ENCODE measurements at places on chromosomes 11 and 22. TPM values are rescaled to one million over a fixed set of nuclear protein-coding genes. Genes with fewer than 3 reads are reported as not detected.

The OR8G1 gene
- not detected for total RNA-seq

The NFAM1 gene
- 0.21 TPM for total RNA-seq

GRCh38 chr22:44289414-44290171 is 23.2 kb downstream of the SHISAL1 start:
- peaks cover 4% of the 10 kb centered on the region for H3K27me3 ChIP-seq
- no peak for DNase-seq
- no peaks in the 10 kb centered on the region for H3K36me3 ChIP-seq
- no peak overlapping the region for H3K4me3 ChIP-seq

GRCh38 chr11:77542296-77542695 is 47.5 kb upstream of the AQP11 start:
- no peaks in the 10 kb centered on the region for H3K36me3 ChIP-seq
- H3K4me1 ChIP-seq = no peaks in the 10 kb centered on the region
- H3K27ac ChIP-seq = no peak overlapping the region
- H3K4me3 ChIP-seq = no peak overlapping the region
- DNase-seq = no peak
- no peaks in the 10 kb centered on the region for H3K27me3 ChIP-seq

GRCh38 chr11:127106938-127107337 is 106.4 kb upstream of the KIRREL3 start:
- no peak for DNase-seq
- no peaks in the 10 kb centered on the region for H3K27me3 ChIP-seq
- no peak overlapping the region for H3K4me3 ChIP-seq
- no peaks in the 10 kb centered on the region for H3K36me3 ChIP-seq
- no peaks in the 10 kb centered on the region for H3K4me1 ChIP-seq

DNA sequence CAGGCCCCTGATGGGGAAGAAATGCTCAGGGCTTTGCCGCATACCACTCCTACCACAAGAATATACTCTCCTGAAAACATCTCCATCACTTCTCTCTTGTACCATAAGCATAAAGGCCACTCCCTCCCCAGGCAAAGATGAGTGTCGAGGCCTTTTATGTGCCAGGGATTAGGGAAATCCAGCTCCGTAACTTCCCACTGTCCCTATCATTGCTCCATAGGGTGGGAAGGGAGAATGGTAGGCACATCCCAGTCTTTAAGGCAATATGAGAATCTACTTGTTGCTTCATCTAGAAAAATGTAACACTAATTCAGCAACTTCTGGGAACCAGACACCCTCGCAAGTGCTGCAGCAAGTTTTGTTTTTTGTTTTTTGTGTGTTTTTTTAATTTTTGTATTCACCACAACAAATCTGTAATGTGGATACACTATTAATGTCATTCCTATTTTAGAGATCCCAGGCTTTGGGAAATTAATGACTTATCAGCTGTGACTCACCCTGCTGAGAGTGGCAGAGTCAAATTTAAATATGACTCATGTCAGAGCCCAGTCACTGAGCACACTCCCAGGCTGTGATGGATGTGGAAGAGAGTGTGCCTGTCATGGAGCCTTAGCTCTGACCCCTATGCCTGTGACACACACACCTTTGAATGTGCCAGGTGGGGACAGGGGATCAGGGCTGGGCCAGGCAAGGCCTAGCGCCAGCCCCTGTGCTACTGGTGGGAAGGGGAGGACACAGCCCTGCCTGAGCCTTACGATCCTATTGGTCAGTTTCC is 23.4 kb downstream of the PANX1 start:
- H3K27ac ChIP-seq = peak overlapping the region; percentile 71
- H3K27me3 ChIP-seq = no peaks in the 10 kb centered on the region
- H3K4me1 ChIP-seq = peaks cover 57% of the 10 kb centered on the region
- no peak overlapping the region for H3K4me3 ChIP-seq

DNA sequence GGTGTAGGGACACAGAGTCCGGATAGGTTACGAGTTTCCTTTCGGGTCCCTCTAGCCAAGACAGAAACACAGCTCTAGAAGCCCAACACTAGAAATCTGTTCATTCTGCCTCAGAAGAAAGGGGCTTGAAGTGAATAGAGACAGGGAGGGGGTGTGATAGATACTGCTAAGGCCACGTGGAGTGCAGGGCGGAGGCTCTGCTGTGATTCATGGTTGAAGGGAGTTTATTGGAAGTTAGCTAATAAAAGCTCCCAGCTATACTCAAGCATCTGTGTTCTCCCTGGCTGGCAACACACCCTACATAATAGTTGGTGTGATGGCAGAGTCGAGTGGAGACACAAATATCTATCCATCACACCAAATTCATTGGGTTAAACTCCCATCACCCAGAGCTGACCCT is 337.4 kb downstream of the CADM1 start:
- no peak for DNase-seq
- no peaks in the 10 kb centered on the region for H3K36me3 ChIP-seq
- peaks cover 2% of the 10 kb centered on the region for H3K4me1 ChIP-seq
- peaks cover 18% of the 10 kb centered on the region for H3K27me3 ChIP-seq
- no peak overlapping the region for H3K4me3 ChIP-seq

- H3K27ac ChIP-seq = no peak overlapping the region
- peaks cover 38% of the 10 kb centered on the region for H3K4me1 ChIP-seq
- no peak overlapping the region for H3K4me3 ChIP-seq
- no peaks in the 10 kb centered on the region for H3K36me3 ChIP-seq
Observed at GRCh38 chr11:76806131-76806530, 23.0 kb downstream of the TSKU start.

DNA sequence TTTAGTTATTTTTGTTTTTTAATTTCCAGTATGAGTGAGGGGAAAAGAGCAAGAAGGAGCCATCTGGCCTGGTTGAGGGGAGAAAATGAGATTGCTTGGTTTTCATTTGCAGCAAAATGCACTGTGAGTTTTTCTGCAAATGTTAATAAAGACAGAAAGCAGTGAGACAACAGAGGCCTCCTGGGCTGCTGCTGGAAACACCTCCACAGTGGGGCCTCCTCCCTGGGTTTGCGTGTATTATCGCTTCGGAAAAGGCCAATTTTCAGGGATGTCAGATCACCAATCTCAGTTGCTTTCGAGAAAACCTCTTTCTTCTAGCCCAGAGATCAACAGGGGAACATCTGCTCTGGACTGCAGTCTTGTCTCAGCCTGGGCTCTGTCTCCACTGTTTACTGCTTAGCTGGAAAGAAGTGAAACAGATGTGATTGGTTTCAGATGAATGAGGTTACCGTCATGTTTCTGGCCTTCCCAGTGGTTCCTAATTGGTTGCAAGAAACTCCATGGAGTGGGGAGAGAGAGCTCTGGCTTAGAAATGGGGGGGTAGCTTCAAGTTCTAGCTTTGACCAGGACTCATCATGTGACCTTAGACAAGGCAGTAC is 17.3 kb downstream of the TSPAN18 start:
- DNase-seq = no peak
- H3K4me3 ChIP-seq = no peak overlapping the region
- no peaks in the 10 kb centered on the region for H3K36me3 ChIP-seq
- no peaks in the 10 kb centered on the region for H3K4me1 ChIP-seq

DNA sequence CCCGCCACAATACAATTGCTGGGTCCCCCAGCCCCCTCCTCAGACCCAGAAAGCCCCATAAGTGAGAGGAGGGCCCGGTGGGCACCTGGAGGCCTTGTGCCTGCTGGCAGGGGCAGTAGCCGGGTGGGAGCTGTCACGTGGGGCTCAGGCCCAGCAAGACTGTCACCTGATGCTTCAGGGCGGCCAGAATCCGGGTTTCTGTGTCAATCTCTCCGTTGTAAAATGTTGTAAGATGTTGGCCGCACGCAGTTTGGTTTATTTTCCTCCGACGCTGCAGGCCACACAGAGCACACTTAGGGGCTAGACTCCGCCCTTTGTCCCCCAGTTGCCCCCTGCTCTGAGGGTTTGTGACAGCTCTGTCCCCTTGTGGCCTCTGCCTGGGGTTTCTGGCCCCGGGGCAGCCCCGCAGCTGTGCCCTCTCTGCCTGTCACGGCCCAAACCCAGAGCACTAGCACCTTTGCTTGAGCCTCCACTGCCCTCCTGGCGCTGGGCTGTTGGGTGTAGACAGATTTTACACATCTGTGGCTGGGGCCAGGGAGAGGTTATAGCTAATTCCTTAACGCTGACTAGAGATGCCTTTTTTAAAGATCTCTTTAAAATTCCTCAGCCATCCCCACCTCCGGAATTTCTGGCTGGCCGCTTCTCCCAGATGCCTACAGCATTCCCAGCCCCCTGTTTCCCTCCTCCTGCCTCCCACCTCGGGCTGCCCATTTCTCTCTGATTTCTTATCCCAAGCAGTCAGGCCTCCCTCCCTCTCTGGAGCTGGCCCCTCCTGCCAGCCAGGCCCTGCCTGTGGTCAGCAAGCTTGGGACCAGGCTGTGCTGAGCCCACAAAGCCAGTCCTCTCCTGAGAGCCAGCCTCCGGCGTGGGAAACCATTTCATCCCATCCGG is 3.2 kb upstream of the PRR5 start:
- H3K27ac ChIP-seq = no peak overlapping the region
- DNase-seq = no peak
- H3K4me1 ChIP-seq = peaks cover 3% of the 10 kb centered on the region
- no peak overlapping the region for H3K4me3 ChIP-seq
- H3K27me3 ChIP-seq = peaks cover 2% of the 10 kb centered on the region

GRCh38 chr11:16788141-16789062 is 50.0 kb downstream of the C11orf58 start:
- H3K36me3 ChIP-seq = peaks cover 6% of the 10 kb centered on the region
- no peak overlapping the region for H3K4me3 ChIP-seq
- DNase-seq = peak; percentile 32
- H3K27ac ChIP-seq = no peak overlapping the region
- peaks cover 13% of the 10 kb centered on the region for H3K4me1 ChIP-seq

All from activated T-helper 2 cell treated with anti-CD3 and anti-CD28 coated beads, Interferon-gamma antibody, Interleukin-2, Interleukin-4, amounts not matched to agents 10 μg/mL and 5 μg/mL and 100 μg/mL, durations not matched to agents 14 hours and 24 hours and 36 hours (primary cell).